ENCODE measurements at places on chromosomes 16 and 17.

- no peak for DNase-seq
Measured at GRCh38 chr17:78969865-78970264, 9.9 kb downstream of the LGALS3BP start.

DNA sequence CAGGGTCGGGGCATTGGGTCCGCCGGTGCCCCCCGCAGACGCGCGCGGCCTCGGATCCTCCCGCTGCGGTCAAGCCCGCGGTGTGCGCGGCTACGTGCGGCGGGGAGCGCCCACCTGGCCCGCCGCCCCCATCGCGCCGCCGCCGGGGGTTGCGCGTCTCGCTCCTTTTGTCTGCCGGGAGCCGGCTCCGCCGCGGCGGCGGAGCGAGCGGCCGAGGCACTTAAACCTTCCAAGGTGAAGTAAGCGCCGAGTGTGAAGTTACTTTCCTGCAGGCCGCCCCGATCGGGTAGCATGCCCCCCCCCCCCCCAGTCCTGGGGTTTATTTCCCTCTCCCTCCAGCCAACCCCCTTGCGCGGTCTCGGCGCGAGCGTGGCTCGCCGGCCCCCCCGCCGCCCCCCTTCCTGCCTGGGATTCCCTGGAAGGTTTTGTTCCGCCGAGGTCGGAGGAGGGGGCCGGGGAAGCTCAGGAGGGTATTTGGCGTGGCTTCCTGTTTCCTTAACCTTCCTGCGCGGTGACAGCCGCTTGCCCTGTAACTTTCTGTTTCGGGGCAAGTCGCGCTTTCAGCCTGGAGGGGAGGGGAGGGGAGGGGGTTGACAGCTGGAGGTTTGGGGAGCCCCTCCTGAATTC, 56.6 kb upstream of the GSE1 start:
- DNase-seq, result peak; percentile 34

DNA sequence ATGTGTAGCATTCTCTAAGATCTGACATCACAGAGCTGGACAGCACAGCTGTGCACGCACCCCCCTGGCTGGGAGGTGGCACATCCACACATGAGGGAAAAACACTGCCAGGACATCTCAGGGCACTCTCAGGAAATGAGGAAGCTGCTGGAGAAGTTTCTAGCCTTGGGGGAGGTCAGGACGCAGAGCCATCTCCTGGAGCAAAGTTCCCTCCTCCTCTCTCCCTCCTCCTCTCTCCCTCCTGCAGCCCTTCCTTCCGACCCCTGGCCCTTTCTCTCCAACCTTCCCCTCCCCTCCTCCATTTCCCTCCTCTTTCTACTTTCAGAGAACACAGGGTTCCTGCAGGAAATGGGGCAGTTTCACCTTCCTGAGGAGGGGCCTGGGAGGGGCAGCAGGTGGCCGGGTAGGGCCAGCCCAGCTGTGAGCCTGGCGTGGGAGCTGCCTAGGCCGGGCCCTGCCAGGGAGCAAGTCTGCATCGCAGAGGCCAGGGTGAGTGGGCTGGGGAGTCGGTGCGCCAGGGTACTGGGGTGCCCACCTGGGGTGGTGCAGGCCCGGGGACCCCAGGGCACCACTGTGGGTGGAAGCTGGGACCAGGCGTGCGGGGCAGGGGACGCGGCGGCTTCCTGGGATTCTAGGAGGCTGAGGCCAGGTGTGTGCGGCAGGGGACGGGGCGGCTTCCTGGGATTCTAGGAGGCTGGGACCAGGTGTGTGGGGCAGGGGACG, at the start of gene DPEP1:
TSS of gene DPEP1 (plus strand) at position 412 of the 723 bp plus-strand sequence. CDS start 16,769 bp downstream, outside the sequence.
- no peak for DNase-seq

DNA sequence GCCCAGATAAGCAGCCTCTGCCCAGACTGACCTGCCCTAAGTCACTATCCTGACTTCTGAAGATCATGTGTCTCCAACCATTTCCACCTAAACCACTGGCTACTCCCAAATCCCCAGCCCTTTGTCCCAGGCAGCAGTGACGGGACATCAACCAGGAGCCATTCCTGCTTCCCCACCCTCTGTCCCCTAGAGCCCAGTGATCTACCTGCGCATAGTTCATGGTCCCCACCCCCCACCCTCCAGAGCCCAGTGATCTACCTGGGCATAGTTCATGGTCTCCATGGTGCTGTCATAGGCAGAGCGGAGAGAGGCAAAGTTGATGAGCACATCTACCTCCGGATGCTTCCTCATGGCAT, 26.8 kb downstream of the ACLY start:
- DNase-seq, result no peak

- DNase-seq, result no peak
Measured at GRCh38 chr16:55169780-55170179, 154.2 kb upstream of the IRX6 start.

GRCh38 chr16:51565184-51565583, 414.1 kb upstream of the SALL1 start:
- DNase-seq, result no peak

DNA sequence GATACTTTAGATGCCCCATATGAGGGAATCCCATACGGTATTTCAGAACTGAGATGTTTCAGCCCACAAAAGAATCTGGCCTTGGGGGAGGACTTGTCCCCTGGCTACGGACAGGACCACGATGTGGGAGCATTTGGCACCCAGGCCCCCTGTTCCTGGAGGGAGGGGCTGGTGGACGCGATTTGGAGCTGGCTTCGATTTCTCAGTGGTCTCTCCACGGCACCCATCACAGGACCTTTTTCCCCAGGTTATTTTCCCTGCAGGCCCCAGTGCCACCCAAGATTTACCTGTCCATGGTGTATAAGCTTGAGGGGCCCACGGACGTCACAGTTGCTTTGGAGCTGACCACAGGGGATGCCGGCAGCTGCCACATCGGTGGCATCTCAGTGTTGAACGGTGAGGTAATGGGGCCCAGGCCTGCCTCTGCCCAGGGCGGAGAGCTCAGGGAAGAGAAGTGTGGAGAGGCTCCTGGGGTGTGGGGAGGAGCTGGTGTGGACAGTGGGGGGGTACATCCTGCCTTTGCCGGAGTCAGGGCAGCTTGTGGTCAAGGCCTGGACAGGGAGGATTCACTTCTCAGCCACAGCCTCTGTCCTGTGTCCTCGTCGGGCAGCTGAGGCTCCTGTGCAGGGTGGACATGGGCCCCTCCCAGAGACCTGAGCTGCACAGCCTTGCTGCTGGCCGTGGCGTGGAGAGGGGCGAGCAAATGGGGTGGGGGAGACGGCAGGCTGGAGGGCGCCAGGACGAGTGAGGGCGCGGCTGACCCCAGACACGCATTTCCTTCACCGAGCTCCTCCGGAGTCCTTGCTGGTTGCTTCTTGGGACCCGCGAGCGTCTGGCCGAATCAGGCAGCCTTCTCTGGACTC, 9.9 kb downstream of the ENGASE start:
- no peak for DNase-seq

DNA sequence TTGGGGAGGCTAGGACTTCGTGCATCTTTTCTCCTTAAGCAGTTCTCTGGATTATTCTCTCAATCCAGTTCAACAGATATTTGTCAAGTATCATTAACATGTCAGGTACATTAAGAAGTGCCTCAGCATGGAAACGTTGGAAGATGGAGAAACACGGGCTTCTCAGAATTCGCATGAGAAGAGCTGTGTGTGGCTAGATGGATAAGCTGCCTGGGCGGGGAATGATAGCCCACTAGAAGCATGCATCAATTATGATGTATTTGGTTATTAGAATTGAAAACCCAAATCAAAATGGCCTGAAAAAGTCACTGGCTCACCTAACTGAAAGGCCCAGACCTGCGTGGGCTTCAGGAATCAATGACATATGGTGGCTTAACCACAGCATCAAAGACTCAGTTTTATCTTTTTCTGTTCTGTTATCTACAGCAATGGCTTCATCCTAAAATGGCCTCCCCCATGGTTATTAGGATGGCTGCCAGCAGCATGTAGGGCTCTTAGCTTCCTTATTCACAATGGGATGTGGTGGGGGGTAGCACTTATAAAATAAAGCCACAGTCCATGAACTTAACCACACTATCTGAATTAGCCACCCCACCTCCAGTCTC, 43.9 kb downstream of the MMD start:
- DNase-seq, result no peak

DNA sequence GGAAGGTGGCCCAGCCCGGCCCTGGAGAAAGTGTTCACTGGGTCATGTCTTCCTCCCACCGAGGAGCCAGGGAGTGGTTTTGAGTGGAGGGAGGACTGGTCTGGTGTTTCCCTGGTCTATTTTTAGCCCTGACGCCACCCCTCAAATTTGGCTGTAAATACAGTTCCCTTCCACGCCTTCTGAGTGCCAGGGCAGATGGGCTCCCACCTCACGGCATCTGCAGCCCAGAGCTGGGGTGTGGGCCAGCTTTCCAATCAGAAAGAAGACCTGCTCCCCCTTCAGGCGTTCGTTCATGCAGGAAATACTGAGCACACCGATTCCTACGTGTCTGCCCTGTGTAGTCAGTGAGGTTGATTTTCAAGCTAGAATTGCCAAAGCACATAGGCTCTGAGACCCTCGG, 53.7 kb downstream of the SNX20 start:
- DNase-seq, result peak; percentile 20

GRCh38 chr17:73960469-73960868, 243.0 kb upstream of the RPL38 start:
- DNase-seq, result no peak

- DNase-seq, result no peak
Measured at GRCh38 chr16:88846088-88846487, 10.7 kb downstream of the GALNS start.

GRCh38 chr17:28228986-28229729, 89.8 kb upstream of the TMEM97 start:
- DNase-seq, result no peak

DNA sequence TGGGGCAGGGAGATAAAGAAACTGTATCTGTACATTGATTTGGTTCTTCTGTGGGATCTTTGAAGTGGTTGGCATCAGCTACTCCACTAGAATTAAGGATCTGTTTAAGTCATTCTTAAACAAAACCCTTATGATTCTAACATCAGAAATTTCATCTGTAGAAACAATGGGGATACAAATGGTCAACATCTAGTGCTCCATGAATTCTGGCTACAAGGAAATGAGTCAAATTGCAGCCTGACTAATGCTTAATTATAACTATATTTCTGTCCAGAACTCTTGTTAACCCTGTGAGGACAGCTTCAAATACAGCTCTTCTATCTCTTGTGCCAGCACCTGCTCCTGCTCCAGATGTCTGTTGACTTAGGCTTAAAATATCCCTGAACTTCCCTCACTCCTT, 13.9 kb upstream of the GINS3 start:
- DNase-seq, result no peak

DNA sequence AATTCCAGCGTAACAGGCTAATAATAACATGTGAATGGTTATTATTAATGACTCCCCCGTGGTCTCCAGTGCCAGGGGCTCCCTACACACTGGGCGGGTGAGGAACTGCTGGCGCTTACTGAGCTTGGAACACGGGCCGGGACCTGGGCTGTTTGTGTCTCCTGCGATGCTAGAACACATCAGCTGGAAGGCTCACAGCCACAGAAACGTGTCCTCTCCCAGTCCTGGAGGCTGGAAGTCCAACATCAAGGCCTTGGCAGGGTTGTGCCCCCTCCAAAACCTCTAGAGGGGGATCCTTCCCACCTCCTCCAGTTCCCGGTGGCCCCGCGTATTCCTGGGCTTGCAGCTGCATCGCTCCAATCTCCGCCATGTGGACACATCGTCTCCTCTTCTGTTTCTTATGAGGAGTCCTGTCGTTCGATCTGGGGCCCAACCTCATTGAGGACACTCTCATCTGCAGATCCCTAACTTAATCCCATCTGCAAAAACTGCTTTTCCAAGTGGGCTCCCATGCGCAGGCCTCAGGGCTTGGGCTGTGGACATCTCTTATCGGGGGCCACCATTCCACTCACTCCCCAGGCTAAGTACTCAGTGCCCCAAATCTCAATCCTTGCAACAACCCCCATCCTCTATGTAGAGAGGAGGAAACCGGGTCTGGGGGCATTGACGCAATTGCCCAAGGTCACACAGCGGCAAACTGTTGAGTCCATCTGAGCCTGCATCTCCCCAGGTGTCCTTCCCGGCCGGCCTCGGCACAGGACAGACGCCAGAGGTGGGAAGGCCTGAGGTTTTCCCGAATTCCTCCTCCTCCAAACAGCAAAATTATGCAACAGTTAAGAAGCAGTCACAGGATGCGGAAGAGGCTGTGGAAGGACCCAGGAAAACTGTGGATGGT, 193.9 kb downstream of the IRF8 start:
- DNase-seq, result no peak

DNA sequence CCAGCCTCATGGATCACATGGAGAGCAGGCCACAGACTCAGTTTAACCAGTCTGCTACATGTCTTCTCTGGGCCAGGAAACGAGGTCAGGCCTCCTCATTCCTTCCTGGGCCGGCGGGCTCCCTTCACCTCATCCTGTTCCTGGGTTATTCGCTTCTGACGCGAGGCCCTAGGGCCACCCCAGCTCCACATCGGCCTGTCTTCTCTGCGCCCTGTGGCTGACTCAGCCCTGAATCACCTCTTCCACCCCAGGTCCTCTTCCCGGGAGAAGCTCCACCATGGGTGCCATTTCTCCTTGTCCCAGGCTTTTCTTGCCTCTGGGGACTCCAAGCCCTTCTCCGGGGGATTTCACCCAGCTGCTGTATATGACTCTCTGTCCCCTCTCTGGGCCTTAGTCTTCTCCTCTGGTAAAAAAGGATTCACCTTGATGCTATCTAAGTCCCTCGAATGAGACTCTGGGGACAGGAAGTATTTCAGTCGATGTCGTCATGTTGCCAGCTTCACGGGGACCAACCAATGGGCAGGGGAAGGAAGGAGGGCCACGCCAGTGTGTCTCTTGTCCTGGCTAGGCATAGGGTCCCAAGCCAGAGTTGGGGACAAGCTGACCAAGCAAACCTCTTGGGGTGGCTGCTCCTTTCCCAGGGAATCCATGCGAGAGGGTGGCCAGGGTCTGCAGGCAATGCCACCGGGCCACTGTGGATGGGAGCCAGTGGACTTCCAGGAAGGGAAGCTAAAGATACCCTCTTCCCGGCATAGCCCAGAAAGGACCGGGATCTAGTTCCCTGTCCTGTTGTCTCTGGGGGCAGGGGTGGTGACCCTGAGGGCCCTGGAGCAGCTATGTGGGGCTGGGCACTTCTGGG, 58.7 kb downstream of the SOCS3 start:
- no peak for DNase-seq

- DNase-seq, result no peak
Measured at GRCh38 chr16:16830401-16830800, 451.5 kb downstream of the NPIPA7 start.

- no peak for DNase-seq
Measured at GRCh38 chr16:4523686-4524085, 14.9 kb downstream of the CDIP1 start.

DNA sequence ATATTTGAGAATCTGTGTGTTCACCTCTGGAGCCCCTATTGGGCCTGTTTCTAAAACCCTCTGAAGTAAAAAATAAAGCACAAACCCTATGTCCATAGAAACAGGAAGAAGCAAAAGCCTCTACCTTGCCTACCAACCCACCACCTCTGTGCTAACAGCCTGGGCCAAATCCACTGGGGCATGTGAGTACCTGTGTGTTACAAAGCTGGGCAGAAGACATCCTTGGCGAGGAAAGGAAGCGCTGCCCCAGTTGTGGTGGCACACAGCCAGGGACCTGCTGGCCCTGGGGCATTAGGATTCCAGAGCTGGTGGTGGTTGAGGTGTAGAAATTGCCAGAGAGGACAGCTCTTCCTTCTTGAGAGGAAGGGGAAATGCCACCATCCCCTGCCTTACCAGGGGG, 30.0 kb downstream of the MYO18A start:
- DNase-seq, result no peak

All from effector CD4-positive, alpha-beta T cell (primary cell).